Stimulated activated CD8-positive, alpha-beta memory T cell treated with anti-CD3 and anti-CD28 coated beads, Interleukin-15, amount 100 ng/mL, for 1 hour (primary cell): ENCODE measurements at places on chromosomes 6 and 20.

DNA sequence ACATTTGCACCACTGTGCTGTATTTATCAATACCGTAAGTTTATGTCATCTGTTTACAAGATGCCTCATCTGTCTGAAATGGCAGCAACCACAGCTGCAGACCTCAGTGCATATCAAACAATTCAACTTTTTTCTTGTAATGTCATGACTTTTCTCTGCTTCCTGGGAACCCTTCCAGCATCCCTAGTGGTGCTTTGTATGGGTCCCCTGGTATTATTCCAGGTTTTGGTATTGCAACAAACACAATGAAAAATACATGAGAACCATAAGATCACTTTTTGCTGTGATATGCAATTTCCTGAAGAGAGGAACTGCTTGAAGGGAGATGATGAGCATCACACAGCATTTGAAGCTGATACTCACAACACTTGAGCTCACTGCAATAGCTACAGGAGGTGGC, 12.0 kb upstream of the TXNDC5 start:
- DNase-seq = no peak

DNA sequence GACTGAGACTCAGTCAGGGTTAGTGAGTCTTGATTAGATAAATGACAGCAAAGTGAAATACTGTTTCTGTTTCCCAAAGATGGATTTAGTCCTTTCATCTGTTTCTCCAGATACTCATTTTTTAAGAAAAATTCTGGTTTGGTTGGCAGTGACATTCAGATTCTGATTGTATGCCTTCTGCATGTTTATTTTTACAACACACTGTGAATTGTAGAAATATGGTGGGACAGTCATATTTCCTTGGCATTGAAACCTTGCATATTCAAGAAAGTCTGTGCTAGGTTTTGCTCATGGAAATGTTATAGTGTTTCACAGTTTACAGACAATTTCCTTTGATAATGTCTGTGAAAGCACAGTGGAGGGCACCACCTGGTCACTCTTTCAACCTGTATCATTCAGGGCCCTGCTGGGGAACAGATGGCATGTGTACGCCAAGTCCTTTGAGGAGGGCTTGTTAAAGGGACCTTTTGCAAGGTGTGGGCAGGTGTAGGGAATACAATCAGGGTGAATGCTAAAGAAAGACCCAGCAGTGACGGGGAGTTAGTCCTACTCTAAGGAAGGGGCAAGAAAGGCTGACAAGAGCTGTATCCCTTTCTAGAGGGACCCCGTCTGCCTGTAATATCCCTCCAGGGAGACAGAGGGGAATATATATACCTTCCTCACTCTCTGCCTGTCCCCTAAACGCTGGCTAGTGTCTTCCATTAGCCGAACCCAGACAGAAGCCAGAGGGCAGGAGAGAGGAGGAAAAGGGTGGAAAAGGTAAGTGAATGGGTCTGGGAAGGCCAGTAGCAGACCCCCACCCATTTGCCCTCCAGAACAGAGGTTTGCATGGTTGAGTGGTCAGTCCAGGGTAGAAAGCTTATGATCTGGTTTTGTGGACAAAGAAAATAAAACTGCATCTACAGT, 10.2 kb downstream of the PLCB4 start:
- no peak for DNase-seq

GRCh38 chr6:45965007-45965406, 50.7 kb downstream of the CLIC5 start:
- no peak for DNase-seq

GRCh38 chr20:53291548-53291947, 302.1 kb downstream of the ZNF217 start:
- DNase-seq = no peak

DNA sequence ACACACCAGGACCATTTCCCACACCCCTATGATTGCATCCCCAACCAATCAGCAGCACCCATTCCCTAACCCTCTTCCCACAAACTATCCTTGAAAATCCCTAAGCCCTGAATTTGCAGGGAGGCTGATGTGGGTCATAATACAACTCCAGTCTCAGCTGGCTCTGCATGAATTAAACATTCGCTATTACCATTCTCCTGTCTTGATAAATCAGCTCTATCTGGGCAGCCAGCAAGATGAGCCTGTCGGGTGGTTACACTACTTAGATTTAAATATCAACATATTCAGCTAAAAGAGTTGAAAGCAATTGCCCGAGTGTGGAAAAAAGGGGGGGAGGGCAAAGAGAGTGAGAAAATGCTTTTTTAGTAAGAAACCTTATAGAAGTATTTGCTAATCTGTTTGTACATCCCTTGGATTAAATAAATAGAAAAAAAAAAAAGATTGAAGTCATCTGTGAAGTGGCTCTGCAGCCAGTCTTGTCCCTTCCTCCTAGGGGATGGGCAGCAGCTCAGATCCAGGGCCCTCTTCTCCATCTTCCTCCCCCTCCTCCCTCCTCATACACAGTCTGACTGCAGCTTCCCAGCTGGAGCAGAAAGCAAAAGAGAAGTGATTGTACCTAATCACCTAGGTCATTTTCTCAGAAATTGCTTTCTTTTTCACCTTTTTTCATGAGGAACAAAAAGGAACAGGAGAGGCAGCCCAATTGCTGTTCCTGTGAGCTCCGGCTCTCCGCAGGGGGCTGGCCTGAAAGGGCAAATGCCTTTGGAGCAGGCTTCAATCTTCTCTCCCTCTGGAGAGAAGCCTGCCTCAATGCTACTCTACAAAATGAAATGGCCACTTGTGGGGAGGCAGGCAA, 356.6 kb upstream of the SULF2 start:
- no peak for DNase-seq

- DNase-seq = no peak
Observed at GRCh38 chr20:53921443-53921973, 148.9 kb downstream of the BCAS1 start.

DNA sequence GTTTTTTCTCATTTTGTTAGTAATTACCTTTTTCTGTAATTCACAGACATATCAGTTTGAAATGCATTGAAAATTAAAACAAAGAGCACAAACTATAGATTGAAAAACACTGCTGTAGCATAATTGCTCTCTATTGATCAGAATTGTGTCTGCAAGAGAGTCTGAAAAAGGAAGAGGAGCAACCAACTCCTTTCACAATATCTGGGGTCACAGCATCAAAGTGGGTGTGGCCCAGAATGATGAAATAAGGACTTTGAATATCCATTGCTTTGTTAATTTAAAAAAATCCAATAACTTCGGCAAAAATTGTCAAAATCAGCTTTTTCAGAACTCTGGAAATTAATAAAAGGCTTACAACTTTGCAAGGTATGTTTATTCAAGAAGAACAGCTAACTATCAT, 99.2 kb downstream of the MYLK4 start:
- no peak for DNase-seq

- DNase-seq = no peak
Observed at GRCh38 chr6:93136111-93136510, 283.2 kb downstream of the EPHA7 start.

DNA sequence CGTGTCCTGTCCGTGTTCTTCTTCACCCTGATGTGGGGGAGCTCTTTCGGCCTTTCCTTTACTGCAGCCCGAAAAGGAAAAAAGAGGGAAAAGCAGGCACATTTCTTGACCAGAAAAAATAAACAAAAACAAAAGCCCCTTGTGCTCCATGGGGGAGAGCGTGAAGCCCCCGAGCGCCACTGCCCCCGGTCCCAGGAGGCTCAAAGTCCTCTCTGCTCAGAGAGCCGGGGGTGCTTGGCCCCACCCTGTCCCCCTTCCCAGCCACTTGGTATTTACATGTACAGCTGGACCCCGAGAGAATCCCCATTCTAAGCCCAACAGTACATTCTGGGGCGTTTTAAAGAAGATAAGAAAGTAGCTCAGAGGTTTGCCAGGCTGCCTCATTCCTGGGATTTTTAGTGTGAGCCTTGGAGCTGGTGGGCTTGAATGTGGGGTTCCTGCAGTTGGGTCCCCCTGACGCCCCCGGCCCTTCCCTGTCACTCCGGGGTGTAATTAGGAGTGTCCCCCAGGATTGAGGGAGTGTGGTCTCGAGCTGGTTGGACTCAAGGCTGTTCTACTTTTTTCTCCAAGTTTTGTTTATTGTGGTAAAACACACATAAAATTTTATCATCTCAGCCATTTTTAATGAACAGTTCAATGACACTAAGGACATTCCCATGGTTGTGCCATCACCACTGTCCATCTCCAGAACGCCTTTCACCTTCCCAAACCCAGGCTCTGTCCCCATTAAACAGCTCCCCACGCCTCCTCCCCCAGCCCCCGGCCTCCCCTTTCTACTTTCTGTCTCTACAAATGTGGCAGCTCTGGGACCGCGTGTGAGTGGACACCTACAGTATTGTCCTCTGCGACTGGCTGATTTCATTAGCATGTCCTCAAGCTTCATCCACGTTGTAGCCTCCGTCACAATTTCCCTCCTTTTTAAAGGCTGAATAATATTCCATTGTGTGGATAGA, 55.7 kb upstream of the BHLHE23 start:
- DNase-seq = no peak

DNA sequence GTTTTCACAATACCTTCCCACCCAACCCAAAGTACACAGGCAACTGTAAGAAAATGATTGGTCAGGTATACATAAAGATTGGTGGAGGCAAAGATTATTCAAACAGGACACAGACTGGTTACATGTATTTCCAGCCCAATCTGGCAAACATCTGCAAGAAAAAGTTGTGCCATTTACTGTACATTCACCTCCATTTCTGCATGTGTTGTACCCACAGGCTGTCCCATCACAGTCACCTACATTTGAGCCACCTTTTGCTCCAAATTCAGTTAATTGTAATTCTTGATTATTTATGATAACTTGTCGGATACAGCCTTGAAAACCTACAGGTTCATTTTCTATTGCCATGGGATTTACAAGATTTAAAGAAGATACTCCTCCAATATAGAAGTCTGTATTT, 85.6 kb downstream of the PHF3 start:
- DNase-seq = no peak

DNA sequence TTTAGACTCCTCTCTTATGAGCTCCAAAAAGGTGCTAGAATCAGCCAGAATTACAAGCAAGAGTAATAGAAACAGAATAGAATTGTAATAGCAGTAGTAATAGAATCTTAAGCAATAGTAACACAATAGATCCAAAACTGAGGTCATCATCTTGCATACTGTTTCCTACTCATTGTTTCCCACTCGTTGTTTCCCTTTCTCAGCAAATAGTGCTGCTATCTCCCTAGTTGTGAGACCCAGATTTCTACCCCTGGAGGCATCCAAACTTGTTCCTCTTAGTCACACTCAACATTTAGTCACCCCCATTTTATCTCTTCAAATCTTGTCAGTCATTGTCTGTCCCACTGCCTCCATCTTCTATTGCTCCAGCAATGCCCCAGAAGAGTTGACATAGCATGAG, 356.9 kb upstream of the MARCKS start:
- DNase-seq = no peak

DNA sequence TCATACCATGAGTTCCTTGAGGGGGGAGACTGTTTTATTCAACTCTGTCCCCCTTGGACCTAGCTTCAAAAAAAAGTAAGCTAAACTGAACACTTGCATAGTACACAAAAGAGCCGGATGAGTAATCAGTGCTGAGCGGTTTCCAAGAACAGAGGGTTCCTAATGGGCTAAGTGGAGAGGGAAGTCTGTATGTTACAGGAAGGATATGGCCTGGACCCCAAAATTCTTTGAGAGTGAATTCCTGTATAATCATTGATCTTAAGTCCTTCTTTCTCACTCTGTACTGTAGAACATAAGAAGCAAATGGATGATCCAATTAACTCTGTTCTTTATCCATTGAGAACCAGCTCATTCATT, 324.7 kb upstream of the CNR1 start:
- DNase-seq = no peak

DNA sequence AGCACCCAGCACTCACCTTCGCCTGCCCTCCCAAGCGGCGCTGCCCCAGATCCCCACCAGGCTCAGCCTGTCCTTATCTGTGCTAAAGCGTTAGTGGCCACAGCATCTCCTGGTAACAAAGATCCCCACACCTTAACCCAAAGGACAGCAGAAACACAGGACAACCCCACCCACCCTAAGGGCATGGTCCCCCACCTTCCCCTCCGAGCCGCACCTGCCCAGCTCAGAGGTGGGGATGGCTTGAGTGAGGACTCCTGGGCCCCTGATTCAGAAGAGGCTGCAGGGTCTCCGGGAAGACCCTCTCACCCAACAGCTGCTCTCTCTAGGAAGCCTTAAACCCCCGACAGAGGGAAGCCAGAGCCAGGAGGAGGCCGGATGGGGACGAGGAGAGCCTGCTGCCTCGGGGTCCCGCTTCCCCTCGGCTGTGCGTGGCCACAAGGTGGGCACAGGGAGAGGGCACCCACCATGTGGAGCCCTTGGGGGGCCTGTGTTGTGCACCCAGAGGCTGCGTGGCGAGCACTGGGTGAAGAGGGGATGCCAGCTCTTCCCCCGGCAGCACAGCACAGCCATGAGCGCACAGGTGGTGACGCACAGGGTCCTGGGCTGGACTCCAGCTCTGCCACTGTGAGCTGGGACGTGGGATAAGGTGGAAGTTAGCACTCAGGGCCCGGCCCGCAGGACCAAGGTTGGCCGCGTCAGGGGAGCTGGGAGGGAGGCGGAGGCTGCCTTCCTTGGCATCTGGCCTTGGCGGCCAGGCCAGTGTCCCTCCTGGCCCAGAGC, 31.9 kb upstream of the MRGBP start:
- DNase-seq = no peak

DNA sequence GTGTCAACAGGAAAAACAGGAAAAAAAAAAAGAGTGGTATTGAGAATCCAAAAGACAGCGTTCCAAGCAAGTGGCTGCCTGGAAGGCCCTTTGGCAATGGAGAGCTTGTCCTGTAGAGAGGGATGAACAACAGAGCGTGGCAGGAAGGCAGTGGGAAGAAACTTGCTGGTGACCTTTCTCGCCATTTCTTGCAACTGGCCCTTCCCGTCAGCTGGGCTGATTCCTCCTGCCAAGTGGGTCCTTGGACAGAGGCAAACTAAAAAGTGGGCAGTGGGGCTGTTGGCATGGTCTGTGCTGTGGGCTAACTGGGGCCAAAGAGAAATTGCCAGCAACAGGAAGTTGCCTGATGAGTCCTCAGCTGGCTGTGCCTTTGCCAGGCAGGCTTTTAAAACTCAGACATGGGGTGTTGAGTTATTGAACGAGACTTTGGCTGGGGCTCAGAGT, 43.9 kb upstream of the CLDN20 start:
- no peak for DNase-seq

- no peak for DNase-seq
Observed at GRCh38 chr6:92011681-92012245, 1407.6 kb downstream of the EPHA7 start.

- no peak for DNase-seq
Observed at GRCh38 chr6:21636876-21637275, 43.3 kb downstream of the SOX4 start.

- DNase-seq = peak; percentile 6
Observed at GRCh38 chr6:4941782-4942672, 61.8 kb downstream of the RPP40 start.

- DNase-seq = no peak
Observed at GRCh38 chr6:51049288-51049982, 230.8 kb downstream of the TFAP2B start.

GRCh38 chr20:31682352-31682751, 40.3 kb downstream of the BCL2L1 start:
- no peak for DNase-seq

GRCh38 chr6:114131945-114132344, 161.0 kb upstream of the HDAC2 start:
- DNase-seq = no peak
